Activated T-cell treated with anti-CD3 and anti-CD28 coated beads, Interleukin-2, amount 50 U/mL, for 1 hour (primary cell): ENCODE measurements at places on chromosomes 4 and X.

- DNase-seq = no peak
Observed at GRCh38 chr4:139329665-139330200, 27.5 kb upstream of the NDUFC1 start.

- no peak for DNase-seq
Observed at GRCh38 chr4:112677519-112678091, 40.7 kb downstream of the LARP7 start.

DNA sequence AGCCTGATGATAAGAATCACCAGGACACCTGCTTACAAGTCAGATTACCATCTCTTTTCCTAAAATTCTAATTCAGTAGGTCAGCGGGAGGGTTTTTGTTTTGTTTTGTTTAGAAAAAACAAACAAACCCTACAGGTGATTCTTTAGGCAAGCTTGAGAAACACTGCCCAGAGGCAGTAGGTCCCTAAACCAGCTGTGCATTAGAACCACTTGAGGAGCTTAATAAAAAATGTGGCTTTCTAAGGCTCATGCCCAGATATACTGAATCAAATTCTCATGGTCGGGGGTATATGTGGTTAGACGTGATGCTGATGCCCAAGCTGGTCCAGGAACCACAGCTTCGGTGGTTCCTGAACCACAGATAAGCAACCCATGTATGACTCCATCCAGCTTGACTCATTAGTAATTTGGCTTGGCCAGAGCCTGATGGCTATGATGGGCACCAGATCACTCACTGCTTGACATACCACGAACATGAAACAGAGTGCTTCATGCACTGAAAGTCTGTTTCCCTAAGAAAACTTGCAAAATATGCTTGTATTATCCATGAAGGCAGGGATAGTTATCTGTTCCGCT is 338.1 kb upstream of the F9 start:
- DNase-seq = no peak

DNA sequence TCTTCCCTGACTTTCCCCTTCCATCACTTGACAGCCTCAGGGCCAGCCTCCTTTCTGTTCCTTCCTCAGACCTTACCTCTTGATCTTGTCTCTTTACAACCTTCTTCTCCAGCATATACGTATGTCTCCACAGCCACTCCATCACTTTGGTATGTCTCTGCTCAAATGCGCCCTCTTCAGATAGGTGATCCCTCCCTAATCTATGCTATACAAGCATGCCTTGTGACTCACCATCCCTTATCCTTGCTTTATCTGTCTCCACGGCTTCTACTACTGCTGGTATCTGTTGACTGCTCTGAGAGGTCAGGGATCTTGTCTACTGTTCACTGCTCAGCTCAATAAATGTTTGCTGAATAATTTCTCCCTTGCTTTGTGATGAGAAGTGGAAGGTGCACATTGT is 9.0 kb downstream of the ARAP2 start:
- no peak for DNase-seq

DNA sequence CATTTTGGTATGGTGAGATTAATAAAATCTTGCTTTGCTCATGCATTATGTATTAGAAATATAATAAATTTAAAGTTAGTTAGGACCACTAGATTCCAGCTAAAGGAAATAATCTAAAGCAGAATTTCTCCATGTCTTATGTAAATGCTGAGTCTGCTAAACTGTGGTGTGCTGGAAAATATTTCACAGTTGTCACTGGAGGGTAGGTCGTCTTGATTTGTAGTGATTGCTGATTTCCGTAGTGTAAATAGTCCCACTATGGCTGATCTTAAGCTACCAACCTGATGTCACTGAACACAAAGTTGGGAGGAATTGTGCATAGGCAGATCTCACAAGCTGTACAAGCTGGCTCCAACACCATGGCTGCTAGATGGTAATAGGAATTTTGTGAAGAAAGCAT is 133.4 kb upstream of the NR3C2 start:
- DNase-seq = no peak
